ENCODE measurements at places on chromosomes 4 and X. TPM values are rescaled to one million over a fixed set of nuclear protein-coding genes. Genes with fewer than 3 reads are reported as not detected.

HELT gene
- 0.28 TPM for total RNA-seq

PCDH19 gene
- total RNA-seq: 2.1 TPM

PITX2 gene
- 24.9 TPM for total RNA-seq

CAPN6 gene
- total RNA-seq: 4.0 TPM

GRCh38 chrX:68633981-68634380 is 13.5 kb upstream of the STARD8 start:
- no peak for DNase-seq

- no peak for DNase-seq
These were observed 24.4 kb upstream of the MAP3K15 start for GRCh38 chrX:19539665-19540064.

DNA sequence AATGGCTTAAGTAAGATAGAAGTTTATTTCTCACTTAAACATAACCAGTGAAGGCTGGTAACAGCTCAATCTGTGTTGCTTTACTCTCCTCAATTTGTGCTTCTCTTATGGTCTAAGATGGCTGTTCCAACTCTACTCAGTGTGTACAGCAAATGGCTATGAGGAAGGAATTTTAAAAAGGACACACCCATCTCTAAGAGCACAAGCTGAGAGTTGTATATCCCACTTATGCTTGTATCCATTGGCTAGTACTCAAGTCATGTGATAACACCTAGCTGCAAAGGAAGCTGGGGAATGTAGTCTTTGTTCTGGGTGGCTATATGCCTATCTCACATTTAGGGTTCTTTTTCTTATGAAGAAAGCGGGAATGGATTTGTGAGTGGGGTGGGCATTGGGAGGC is 63.3 kb downstream of the GPAT3 start:
- DNase-seq: no peak

- DNase-seq: no peak
These were observed 550.0 kb upstream of the DIPK2B start for GRCh38 chrX:45750639-45751038.

DNA sequence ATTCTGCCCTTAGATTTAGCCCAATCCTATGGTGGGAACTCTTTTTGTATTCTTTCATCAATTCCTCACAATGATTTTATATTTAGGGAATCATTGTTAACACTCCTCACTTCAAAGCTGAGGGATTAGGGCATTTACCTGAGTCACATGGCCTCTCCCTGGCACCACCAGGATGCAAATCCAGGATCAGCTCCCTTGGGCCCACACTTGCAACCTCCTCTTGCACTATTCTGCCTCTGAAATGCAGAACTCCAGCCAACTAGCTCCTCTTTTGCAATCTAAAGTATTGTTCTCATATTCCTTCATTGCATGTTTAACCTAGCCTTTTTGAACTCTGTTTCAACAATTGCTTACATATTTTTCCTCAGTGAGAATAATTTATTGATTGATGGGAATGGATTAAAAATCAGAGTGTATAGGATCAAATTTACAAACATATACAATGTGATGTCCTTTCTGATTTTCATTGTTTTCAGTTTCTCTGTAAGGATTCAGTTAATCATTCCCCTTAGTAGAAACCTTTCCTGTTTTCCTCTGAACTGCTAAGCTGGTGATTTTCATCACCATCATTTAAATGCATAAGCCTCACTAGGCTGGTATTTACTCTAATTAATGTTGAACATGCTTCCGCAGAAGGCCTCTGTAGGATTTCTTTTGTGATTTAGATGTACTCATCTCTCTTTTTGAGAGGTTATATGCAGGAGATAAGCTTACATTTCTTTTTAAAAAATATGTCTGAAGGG is 3.3 kb upstream of the RELL1 start:
- DNase-seq: no peak

- no peak for DNase-seq
These were observed 16.2 kb downstream of the GPC3 start for GRCh38 chrX:133969191-133969590.

DNA sequence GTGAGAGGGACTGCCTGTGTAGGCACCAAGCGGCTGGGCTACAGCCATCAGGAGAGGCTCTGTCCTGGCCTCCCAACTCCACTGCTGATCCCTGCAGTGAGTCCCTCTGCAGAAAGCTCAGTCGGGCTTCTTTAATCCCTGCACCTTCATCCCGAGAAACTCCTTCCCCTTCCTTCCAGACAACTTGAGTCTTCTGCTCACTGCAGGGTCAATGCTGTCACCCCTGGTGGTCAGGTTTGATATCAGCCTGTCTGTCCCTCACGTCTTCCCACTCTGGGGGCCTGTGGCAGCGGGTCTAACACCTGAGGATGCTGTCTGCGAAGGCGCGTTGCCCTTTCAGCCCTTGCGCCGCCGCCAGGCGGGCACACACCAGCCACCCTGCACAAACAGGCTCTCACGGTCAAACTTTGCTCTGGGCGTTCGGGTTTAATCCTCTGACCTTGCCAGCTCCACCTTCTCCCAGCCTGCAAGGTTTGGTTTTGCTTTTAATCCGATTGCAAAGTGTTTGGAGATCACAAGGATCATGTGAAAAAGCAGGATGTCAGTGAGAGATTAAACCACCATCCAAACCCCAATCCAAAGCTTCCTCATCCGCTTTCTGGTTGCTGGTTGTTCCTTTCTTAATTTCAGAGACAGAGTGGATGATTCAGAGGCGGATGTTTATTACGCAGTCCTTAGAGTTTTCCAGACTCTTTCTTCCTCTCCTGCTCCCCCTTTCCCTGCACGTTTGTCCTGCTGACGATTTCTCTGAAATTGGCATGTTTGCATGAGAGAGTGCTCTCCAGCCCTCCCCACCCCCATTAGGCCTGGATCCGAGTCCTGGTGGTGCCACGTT is 74.8 kb upstream of the SLC34A2 start:
- peak; percentile 15 for DNase-seq

DNA sequence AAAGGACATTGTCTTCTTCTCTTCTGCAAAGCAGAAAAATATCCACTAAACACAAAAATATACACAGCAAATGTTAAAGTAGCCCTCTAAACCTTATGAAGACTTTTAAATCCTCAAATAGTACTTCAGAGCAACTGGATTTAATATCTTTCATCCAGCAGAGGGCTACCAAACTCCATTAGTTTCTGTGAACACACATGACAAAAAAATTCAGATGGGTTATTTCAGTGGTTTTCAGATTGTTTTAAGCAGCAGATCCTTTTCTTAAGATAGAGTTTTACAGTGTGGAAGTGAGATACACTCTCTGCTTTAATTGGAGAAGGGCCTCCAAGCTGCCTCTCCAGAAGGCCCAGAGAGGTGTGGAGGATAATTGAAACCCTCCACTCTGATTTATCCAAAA is 56.7 kb downstream of the ANK2 start:
- DNase-seq: no peak

DNA sequence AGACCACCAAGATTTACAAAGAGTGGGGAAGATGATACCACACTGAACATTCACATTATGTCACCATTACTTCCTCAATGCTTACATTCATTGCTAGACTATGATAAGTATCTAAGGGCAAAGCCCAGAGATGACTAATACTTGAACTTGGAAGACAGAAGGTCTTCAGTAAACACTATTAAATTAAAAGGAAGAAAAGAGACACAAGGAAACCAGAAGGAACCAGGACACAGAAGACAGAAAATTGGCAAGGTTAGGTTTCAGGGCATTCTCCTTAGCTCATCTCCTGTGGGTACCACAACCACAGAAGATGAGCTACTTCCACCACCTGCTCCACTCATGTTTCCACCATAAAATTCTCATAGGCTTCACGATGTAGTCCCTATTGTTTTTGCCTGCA is 64.9 kb downstream of the NLGN4X start:
- no peak for DNase-seq

DNA sequence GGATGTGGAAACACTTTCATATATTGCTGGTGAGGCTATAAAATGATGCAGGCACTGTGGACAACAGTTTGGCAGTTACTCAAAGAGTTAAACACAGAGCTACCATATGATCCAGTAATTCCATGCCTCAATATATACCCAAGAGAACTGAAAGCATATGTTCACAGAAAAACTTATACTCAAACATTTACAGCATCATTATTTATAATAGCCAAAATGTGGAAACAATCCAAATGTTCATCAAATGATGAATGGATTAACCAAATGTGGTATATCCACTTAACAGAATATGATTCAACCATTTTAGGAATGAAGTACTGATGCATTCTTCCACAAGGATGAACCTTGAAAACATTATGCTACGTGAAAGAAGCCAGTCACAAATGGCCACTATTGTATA is 603.8 kb downstream of the IQCM start:
- no peak for DNase-seq

GRCh38 chr4:3044870-3045819 is 29.2 kb downstream of the HTT-AS start:
- no peak for DNase-seq

- DNase-seq: no peak
These were observed 23.0 kb upstream of the SLC25A4 start for GRCh38 chr4:185119927-185120630.

All from WTC11 (cell line).